ENCODE measurements at places on chromosomes 7 and 10. TPM values are rescaled to one million over a fixed set of nuclear protein-coding genes. Genes with fewer than 3 reads are reported as not detected.

Gene FFAR4
- total RNA-seq, result 0.08 TPM

Gene LBX1
- total RNA-seq, result 0.13 TPM

Gene STOX1
- total RNA-seq, result 0.19 TPM

Gene PFKFB3
- 13.8 TPM for total RNA-seq

DNA sequence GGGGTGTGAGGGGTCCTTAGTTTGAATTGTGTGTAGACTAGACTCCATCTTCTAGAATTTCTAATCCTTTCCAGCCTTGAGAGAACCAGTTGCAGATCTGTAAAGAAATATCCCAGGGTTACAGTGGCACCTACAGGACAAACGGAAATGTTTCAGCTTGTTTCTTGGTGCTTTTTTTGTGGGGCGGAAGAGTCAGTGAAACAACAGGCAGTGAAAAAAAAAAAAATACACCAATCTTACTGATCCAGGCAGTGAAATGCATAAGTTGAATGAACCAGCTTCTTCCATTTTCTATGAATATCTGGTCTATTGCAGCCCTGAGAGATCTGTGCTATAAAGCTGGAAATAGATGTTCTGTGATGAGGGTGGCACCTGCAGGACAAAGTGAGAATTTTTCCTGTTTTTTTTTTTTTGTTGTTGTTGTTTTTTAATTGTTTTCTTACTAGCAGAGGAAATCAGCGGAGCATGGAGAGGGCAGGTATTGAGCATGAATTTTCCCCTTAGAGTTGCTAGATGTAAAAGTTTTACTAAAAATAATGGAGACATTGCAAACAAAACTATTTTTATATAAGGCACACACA lies 81.9 kb upstream of the DYNC1I1 start:
- DNase-seq, result no peak

DNA sequence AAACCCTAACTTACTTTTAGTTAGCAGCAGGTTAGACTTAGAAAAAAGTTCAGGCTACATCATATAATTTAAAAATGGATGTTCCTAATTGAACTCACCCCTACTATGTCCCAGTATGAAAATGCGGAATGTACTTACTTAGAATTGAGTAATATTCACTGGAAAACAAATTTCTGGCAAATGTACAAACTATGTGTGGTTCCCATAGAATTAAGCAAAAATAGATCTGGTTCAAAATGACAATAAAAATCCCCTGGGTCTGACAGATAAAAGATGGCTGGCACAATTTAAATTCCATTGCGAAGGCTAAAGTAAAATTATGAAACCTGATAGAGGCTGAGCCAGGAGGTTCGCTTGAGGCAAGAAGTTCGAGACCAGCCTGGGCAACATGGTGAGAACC lies 42.4 kb upstream of the PRKAR2B start:
- DNase-seq, result no peak

DNA sequence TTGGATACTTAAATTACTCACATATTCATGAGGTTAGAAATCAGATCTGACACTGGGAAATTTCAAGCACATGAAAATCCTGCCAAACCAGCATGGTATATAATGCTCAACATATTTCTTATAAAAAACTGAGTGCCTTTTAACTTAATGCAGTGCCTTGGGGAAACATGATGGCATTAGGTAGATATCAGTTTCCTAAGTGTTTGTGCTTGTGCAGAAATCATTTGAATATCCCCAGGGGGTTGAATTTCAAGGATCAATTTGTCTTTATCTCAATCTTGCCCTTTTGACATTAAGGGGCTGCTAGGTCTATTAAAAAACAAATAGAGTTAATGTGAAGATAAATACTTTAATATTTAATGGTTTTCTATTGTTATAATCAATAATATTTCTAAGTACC lies 396.3 kb downstream of the SORCS1 start:
- no peak for DNase-seq

DNA sequence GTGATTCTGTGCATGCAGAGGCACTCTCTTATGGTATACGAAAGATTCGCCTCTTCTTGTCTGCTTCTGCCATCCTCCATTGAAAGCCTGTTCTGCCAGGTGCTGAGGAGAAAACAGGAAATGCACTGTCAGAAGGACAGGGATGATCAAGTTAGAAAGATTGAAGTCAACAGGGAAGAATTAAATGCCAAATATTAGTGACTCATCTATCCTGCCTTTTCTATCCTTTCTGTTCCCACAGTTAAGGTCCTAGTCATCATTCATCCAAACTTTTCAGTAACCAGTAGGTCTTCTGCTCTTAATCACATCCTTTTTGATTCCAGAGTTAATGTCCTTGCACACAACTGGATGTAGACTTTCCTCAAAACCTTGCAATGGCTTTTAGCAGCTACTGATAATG lies 4.8 kb upstream of the ZNF783 start:
- no peak for DNase-seq

- DNase-seq, result no peak
These were observed 28.7 kb downstream of the ADCYAP1R1 start for GRCh38 chr7:31080763-31081162.

GRCh38 chr7:74262639-74263398 lies 8.6 kb upstream of the RFC2 start:
- no peak for DNase-seq

- no peak for DNase-seq
These were observed 158.4 kb upstream of the TMEM72 start for GRCh38 chr10:44752451-44753441.

Measured in cardiac septum (tissue), 1 donor.